M059J (cell line): ENCODE measurements at places on chromosomes 4 and X. TPM values are rescaled to one million over a fixed set of nuclear protein-coding genes. Genes with fewer than 3 reads are reported as not detected.

- DNase-seq, result peak; percentile 14
Observed at GRCh38 chr4:78482281-78482680, 69.3 kb upstream of the ANXA3 start.

DNA sequence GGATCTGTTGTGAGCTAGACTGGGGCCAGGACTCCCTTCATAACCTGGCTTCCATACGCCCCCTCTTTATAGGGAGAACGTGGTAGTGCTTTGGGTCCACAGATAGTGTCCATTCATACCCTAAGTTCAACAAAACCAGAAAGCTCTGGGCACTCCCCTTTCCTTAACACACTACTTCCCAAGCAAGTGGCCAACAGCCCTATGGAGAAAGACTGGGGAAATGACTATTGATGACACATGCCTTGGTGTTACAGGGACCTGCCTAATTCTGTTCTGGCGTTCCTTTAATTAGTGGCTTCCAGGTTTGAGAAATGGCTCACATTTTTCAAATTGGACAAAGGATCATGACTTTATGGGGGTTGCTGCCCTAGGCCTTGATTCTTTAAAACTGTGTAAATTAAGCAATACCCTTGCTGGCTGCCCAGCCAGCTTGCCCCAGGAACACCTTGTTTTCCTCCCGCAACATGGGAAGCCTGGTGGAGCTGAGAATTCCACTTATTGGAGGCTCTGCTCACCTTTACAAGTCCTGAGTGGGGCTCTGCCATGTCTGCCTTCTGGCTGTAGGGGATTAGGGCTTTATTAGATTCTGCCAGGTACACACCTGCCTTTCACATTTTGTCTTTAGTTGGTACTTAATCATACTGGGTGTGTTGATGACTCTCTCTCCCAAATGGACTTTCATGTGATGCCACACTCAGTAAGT lies 61.1 kb downstream of the RGS12 start:
- no peak for DNase-seq

DNA sequence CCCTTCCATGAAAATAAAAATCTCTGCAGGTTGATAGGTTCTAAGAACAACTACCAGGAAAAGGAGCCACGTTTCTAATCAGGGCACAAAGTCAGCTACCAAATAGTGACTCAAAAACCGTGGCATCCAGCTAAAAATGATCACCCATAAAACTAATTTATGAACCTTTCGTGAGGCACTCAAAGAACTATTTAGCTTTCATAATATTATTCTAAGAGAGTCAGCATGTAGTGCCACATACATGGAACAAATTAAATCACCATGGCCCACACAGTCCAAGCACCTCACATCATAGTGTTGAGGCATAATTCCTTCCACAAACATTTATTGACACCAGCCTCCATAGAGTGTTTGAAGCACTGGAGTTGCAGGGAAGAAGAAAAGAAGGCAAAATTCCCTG lies 252.0 kb upstream of the PPARGC1A start:
- no peak for DNase-seq

GRCh38 chr4:181835348-181835747 lies 407.9 kb upstream of the TENM3 start:
- peak; percentile 3 for DNase-seq

GRCh38 chr4:92182736-92183407 lies 120.9 kb upstream of the GRID2 start:
- DNase-seq, result no peak

Gene KLB
- not detected in 2 replicates for total RNA-seq
